ENCODE measurements at places on chromosomes 1 and 21.

- DNase-seq, result no peak
Observed at GRCh38 chr21:35831230-35831629, 229.1 kb downstream of the SETD4 start.

- no peak for DNase-seq
Observed at GRCh38 chr1:207032528-207033017, at the start of gene C1orf116. TSS of gene C1orf116 (minus strand) at chr1:207032756. CDS start at chr1:207027598, 5,158 bp downstream.

DNA sequence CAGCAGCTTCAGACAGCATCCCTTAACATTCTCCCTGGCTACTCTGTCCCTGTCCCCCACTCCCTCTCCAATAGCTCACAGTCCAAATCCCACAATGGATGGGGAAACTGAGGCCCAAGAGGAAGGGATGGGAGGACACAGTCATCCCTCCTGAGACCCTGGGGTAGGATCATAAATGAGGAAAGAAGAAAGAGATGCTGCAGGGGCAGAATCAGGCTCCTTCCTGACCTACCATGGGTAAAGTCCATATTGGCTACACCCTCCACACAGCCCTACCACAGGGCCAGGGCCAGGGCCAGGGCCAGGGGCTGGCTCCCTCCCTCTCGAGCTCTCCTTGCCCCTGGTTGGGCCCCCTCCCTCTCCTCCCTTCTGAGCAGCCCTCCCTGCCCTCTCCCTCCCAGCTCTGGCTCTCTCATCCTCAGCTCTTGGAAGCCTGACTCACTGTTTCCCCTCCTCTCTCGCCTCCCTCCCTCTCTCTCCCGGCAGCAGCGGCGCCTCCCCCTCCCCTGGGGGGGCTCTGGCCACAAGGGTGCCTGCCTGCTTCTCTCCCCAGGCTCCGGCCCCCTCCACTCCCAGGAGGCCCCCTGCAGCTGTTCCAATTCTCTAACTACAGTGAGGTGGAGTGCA is 4.9 kb downstream of the AHDC1 start:
- no peak for DNase-seq

- no peak for DNase-seq
Observed at GRCh38 chr1:42748461-42749410, 8.7 kb upstream of the CLDN19 start.

DNA sequence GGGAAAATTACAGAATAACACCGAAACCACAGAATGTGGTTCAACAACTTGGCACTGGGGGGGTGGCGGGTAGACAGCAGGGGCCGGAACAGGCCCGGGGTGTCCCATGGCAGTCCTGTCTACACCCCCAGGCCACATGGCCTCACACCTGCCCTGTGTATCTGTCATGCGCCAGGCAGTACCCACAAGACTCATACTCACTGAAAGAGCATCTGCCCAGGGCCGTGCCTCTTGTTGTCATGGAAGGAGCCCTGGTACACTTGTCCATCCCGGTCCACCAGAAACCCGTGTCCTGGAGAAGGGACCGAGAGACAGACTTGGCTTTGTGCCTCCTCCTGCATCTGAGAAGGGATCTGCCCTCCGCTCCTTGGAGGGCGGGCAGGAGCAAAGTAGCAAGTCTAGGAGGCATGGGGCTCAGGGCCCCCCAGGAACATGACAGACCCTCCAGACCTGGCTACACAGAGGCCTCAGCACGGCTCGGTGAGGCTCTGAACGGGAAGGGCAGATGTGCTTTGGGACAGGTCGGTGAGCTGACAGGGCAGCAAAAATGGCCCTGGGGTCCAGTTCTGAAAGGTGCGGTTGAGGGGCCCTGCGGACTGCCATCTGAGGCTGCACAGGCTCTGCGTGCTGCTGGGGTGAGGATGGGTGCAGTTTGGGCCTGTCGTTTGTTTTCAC is 5.6 kb downstream of the MORN1 start:
- no peak for DNase-seq

DNA sequence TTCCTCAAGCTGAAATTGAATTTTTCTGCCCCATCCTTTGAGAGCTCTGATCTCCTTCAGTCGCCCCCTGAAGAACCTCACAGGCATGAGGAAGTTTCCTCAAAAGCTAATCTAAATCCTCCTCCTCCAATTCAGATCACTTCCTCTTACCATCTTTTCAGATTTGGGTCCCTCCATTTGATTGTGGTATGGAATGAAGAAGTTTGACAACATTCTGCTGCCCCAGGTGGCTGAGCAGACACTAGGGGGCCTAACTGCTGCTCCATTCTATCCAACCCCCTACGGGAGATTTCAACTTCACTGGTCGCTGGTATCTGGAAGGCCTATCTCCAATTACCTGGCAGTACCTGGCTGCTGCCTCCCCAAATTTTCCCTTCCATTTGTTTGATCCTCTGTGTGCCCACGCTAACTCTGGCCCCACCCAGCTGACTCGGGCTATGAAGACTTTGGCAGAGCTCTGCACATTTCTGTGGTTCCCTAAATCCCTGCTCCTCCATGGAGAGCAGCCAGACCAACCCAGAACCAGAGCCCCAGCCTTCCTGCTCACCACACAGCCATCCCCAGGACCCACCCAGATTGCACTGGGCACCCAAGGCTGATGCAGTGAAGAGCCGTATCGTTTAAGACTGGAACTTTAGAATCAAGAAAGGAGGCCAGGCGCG is 7.8 kb downstream of the IRF6 start:
- no peak for DNase-seq

DNA sequence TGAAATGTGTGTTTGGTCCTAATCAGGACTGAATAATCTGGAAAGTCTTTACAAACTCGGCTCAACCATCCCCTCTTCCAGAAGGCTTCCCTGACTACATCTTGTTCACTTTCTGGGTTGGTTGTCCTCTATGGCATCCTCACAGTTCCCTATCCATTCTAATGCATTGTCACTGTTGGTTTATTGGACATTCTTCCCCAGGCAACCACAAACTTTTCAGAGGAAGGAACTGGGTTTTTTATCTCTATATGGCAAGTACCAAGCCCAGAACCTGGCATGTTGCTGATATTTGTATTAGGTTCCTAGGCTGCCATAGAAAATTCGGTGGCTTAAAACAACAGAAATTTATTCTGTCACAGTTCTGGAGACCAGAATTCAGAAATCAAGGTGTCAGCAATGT is 363.5 kb upstream of the ST6GALNAC5 start:
- DNase-seq, result no peak

DNA sequence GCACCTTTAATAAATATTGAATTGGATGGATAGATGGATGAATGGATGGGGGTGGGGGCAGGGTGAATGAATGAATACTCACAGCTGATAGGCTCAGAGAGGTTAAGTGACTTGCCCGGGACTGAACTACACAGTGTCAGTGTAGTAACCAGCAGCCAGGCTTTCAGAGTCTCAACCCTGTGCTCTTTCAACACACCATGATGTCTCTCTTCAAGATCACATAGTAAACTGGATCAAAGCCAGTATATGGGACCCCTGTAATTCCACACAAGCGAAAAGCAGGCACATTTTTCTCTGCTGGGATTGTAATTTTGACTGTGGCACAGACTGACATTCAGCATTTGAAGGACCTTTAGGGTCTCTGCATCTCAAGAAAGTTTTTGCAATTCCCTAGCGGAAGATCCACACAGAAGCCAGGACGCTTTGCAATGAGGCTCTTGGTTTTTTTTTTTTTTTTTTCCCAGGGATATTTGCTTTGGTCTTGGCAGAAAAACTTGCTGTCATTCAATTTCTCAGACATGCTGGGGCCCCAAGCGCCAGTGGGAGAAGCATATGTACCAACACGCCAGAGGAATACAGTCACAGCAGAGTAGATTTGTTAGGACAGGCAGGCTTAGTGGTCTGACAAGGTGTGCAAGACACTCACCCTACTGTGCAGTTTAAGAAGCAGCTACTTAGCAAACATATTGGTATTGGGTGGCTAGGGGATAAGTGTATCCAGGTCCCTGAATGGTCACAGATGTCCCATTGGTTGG is 213.1 kb upstream of the CAMK1G start:
- no peak for DNase-seq

- DNase-seq, result no peak
Observed at GRCh38 chr1:19957779-19958178, 21.6 kb downstream of the PLA2G2A start.

- DNase-seq, result no peak
Observed at GRCh38 chr1:8680664-8681650, 136.5 kb downstream of the RERE start.

DNA sequence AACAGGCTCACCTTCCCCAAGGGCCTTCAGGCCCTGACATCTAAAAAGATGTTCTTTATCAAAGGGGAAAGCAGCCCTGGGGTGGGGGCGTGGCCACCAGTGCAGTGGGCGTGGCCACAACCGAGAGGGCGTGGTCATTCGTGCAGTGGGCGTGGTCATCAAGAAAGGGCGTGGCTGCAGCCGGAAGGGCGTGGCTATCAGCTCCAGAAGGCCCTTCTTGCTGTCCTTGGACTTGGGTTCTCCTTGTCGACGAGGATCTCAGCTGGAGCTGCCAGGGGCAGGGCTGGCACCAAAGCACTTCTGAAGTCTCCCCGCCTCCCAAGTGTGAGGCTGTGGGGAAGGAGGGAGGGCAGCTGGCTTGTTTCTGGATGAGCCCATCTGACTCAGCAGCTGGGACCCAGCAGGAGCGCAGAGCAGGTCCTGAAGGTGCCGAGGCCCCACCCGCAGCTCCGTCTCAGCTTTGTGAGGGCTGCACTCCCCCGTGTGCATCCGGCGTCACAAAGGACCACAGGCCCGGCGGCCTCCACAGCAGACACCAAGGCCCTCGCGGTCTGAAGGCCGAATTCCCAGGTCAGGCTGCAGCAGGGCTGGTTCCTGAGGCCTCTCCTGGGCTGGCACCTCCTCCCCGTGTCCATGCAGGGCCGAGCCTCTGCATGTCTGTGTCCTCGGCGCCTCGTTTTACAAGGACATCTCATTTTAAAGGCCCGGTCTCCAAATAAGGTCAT is 12.8 kb downstream of the PDE9A start:
- DNase-seq, result no peak

DNA sequence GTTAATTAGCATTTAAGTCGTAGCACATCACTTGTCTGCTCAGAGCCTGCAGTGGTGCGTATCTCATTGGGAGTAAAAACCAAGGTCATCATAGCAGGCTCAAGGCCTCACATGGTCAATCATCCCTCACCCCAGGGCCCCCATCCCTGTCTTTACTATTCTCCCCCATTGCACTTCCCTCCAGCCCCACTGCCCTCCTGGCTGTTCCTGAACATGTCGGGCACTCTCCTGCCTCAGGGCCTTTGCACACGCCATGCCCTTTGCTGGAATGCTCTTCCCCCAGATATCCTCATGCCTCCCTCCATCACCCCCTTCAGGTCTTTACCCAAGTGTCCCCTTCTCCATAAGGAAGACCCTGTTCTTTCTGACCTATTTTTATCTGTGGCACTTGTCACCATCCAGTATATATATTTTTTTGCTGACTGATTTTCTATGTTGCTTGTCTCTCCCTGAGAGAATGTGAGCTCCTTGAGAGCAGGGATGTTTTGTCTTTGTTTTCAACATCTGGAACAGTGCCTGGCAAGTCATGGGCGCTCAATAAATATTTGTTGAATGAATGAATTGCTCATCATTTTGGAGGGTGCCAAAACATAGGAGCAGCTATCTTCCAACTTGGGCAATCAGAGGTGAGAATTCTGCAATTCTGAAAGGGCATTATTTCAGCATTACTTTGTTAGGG is 74.1 kb upstream of the POU3F1 start:
- DNase-seq, result no peak

DNA sequence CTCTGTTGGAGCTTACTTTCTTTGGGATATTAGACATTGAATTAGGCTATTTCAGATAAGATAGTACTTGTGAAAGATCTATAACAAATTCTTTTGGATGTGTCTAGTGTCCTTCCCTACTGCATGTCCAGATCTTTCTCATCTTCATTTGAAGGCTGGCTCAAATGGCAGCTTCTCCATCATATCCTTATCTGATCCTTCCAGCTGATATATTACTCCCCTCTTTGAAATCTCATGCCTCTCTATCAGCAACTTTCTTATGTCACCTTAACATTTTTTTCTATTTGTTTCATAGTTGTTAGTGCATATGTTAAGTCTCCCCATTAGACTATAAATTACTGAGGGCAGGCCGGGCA is 17.5 kb downstream of the CAP1 start:
- no peak for DNase-seq

DNA sequence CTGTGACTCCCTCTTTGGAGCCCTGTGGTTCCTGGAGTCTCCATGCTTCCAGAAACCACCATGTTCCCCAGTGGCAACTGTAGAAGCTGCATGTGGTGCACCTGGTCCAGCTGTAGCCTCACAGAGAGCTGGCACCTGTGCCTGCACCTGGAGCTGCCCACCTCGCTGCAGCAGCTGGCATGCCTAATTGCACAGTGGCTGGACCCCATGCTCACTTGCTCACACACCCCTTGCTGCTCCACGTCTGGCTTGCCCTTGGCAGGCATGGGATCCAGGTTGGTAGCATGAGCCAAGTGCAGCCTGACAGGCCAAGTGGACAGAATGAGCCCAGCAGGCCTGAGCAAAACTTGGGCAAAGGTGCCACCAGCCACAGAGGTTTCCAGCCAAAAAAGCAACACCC is 680.1 kb downstream of the MATN1 start:
- no peak for DNase-seq

DNA sequence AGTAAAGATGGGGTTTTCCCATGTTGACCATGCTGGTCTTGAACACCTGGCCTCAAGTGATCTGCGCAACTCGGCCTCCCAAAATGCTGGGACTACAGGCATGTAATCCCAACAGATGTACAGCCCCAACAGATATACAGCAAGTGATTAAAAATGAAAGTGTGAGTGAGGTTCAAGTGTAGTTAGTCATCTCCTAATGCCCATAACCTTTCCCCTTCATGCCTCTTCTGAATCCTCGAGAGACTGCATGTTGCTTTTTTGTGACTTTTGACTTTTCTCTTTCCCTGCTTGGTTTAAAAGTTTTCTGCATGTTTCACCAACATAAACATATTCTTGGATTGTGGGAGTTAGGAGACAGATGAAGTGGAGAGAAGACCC is 31.2 kb downstream of the KCNK2 start:
- DNase-seq, result no peak

DNA sequence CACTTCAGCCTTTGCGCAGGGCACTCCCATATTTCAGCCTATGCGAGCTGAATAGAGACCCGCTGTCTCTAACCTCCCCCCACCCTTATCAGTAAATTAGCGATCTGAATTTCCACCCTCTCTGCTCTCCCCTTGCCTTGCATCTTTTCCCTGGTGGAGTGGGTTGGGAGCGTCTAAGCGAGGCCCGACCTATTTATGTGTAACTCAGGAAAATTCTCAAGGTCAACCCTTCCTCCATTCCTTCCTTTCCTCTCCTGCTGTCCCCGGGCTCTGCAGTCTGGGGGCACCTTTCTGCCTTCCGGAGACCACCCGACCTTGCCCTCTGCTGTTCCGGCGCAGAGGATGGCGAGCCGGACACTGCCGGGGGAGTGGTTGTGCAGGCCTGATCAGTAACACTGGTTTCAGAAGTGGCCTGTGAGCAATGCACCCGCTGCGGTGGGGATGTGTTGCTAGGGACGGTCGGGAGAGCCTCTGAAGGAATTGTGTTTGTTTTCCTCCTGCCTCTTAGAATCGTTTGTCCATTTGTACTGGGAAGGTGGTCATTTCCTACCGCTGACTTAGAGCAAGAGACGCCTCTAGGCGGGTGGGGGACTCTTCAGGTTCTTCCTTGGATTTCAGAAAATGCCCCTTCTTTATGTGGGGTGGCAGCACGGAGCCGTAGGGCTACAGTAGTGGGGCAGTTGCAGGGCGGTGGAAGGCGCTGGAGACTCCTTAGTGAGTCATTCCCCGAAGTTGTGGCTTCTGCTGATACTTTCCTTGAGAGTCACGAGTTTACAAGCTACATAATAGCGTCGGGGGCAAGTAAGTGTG is 513 bp downstream of the MGST3 start:
- DNase-seq, result peak; percentile 21

GRCh38 chr1:61254634-61255357 is 172.4 kb downstream of the NFIA start:
- no peak for DNase-seq
